ENCODE measurements at places on chromosomes 3 and 15. TPM values are rescaled to one million over a fixed set of nuclear protein-coding genes. Genes with fewer than 3 reads are reported as not detected.

The LMOD3 gene
- total RNA-seq, result not detected

The SLC28A2 gene
- total RNA-seq, result under 0.01 TPM

The SLC22A14 gene
- total RNA-seq, result 0.14 TPM

The NSMCE3 gene
- total RNA-seq, result 14.0 TPM

The TPRG1 gene
- total RNA-seq, result 4.2 TPM

The INO80 gene
- total RNA-seq, result 19.9 TPM

The CCNB2 gene
- total RNA-seq, result 1.3 TPM

The GANC gene
- 26.6 TPM for total RNA-seq

The TM4SF18 gene
- 24.9 TPM for total RNA-seq

The ADAMTS17 gene
- total RNA-seq, result 2.1 TPM

The ACKR4 gene
- total RNA-seq, result 1.4 TPM

The EBLN2 gene
- 8.9 TPM for total RNA-seq

The FBLN2 gene
- total RNA-seq, result 5.7 TPM

The VEPH1 gene
- 21.4 TPM for total RNA-seq

The UBA5 gene
- 59.5 TPM for total RNA-seq

The GUCA1C gene
- total RNA-seq, result not detected

The SEMA3G gene
- 2.2 TPM for total RNA-seq

All from adrenal gland (tissue), 19 donors.